Muscle of arm (tissue), 14 donors: ENCODE measurements at places on chromosomes 6 and 20. TPM values are rescaled to one million over a fixed set of nuclear protein-coding genes. Genes with fewer than 3 reads are reported as not detected.

The EYA4 gene
- polyA plus RNA-seq = 11.9 TPM

The EDEM2 gene
- 9.5 TPM for polyA plus RNA-seq

The COX4I2 gene
- 7.0 TPM for polyA plus RNA-seq

The PTK6 gene
- polyA plus RNA-seq = 0.30 TPM

The COMMD7 gene
- polyA plus RNA-seq = 40.8 TPM

The IMPG1 gene
- polyA plus RNA-seq = 0.60 TPM

DNA sequence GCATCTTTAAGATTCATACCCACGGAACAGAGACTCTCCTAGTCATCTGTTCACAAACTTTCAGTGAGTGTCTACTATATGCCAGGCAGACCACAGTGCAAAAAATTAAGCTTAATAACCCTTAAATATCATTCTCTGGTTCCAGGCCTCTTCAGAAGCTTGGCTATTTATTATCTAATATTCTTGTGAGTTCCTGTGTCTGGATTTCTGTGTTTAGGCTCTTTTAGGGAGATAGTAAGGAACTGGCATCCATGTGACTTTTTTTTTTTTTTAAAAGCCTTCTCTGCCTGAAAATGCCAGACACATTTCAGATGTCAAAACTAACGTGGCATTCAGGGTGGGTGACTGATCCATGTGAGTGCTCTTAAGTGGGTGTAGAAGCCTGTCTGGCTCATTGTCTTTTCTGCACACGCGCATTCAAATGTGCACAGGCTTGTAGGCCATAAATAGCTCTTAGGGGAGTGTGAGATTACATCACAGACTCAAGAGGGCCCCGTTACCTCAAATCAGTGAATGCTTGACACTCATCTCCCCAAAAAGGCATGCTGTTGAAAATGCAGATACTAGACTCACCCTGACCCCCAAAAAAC is 141.9 kb downstream of the GMPR start:
- DNase-seq = no peak

DNA sequence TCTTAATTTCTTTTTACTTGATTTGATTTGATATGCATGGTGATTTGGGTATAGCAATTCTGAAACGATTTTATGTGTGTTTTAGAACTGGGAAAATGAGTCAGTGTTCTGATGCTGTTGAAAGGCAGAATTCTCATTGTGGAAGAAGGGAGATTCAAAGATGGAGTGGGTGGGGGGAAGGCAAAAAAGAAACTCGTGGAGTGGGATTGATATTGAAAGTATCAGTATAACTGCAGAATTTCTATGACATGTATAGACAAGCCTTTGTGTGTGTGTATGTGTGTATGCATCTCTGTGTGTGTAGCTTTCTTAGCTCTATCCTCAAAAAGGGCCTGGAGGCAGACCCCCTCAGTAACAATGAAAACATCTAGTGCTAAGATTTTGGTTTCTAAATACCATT is 184.3 kb upstream of the OLIG3 start:
- DNase-seq = no peak

- DNase-seq = no peak
These were observed 100.7 kb downstream of the TAF4 start for GRCh38 chr20:61964675-61965605.

GRCh38 chr20:56442389-56443365 is 25.8 kb upstream of the RTF2 start:
- no peak for DNase-seq

DNA sequence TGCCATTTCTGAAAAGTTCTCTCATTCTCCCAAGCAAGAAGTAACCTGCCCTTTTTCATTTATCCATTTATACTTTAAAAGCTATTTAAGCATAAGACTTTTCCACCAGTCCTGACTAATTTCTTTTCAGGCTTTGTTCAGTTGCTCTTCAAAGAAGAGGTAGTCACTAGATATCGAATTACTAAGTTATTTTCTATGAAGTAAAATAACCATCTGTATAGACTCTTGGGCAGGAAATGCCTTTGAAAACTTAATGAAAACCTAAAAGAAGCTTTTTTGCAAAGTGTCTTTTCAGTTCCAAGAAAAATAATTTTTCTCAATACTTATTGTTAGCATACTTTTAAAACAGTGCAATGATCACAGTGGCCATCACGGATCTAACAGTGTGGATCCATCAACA is 31.3 kb upstream of the LAMP5 start:
- no peak for DNase-seq

GRCh38 chr6:40626886-40627285 is 39.7 kb upstream of the LRFN2 start:
- DNase-seq = no peak

GRCh38 chr6:26158581-26159356 is 71.5 kb downstream of the HFE start:
- peak; percentile 82 for DNase-seq

DNA sequence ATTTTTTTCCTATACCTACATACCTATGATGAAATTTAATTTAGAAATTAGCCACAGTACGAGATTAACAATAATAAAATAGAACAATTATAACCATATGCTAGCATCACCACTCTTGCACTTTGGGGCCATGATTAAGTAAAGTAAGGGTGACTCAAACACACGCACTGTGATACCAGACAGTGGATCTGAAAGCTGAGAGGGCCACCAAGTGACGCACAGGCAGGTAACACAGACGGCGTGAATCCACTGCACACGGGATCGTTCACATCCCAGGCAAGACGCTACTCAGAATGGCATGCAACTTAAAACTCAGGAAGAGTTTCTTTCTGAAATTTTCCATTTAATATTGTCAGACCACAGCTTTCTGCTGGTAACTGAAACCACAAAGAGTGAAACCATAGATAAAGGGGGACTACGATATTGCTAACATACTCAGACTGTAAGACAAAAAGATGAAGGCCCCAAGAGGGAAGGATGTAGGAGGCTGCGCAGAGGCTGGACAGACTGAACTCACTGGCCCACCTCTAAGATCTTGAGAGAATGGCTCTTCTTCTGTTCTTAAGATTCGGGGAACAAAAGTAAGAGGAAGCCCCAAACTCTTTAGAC is 17.9 kb downstream of the RRBP1 start:
- DNase-seq = no peak

DNA sequence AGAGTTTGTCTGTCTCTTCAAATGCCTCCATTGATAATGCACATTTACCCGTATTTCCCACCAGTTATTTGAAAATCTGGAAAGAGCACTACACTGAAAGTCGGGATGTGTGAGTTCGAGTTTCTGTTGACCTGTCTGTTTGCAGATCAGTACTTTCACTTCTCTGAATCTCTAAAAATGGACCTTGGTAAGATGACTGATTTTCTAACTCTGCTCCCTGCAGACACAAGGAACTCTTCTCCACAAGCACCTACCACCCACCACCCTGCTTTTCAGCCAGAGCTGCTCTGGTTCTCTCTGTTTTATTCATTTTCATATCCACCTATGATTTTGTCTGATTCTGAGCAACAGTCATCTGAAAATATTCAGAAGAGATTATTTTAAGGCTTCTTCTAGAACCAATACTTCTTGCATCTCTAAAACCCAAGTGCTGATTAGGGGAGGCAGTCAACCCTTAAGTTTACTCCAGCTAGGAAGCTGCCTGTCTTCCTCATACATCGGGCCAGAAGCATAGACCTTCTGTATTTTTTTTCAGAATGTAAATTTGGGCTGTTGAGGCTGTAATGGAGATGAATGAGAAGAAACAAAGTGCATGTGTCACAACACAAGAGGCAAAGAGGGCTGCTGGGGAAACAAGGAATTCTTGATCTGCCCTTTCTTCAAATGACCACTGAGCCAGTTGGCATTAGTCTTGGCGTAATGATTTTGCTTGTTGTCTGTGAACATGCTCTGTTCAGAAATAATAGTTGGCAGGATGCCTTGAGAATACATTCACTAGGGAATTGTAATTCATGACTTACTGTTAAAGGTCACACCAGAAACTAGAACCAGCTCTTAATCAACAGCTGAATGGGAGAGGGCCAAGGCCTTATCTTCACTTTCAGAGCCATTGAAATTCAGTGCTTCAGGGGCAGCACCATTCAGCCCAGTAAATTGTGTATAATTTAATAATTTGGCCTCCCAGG is 85.4 kb upstream of the MYLIP start:
- no peak for DNase-seq

DNA sequence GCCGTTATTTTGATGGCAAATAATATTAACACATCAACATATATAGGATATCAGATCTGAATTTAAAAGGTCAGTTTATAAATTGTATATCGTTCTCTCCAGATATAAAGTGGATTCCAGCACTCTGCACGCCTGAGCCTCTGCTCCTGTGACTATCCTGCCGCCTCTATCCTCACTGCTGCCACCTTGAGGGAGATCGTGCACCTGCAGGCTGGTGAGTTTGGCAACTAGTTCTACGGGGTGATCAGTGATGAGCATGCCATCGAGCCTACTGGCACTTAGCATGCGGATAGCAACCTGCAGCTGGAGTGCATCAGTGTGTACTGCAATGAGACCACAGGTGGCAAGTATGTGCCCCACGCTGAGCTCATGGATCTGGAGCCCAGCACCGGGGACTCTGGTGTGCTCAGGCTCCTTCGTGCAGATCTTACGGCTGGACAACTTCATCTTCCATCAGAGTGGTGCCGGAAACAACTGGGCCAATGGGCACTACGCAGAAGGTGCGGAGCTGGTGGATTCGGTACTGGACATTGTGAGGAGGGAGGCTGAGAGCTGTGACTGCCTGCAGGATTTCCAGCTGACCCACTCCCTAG is 84.9 kb downstream of the FBXO5 start:
- DNase-seq = peak; percentile 4

DNA sequence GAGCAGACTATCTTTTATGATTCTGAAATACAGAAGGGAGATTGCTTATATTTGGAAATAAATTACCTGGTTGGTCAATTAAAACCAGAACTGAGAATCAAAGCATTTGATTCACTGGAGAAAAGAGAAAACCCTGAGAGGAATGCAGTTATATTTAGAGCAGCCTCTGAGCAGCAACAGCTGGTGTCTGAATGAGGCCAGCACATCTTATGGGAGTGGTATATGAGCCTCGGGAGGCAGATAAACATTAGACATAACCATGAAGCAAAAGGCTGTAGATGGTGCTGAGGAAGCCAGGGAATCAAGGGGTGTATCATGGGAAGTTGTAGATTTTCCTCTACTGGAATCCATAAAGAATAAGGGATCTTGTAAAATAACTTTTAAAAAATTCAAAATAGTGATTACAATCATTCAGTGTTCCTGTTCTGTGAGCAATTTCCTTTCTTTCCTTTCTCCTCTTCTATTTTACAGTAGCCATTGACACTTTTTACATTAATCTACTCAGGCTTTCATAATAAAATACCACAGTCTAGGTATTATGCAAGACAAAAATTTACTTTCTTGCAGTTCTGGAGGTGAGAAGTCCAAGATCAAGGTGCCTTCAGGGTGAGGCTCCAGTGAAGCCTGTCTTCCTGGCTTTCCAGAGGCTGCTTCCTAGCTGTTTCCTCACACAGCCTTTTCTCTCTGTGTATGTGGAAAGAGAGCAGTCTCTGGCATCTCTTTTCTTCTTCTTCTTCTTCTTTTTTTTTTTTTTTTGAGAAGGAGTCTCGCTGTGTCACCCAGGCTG is 32.8 kb upstream of the ENPP5 start:
- DNase-seq = peak; percentile 4

- no peak for DNase-seq
These were observed 86.8 kb downstream of the PLG start for GRCh38 chr6:160788806-160789205.

DNA sequence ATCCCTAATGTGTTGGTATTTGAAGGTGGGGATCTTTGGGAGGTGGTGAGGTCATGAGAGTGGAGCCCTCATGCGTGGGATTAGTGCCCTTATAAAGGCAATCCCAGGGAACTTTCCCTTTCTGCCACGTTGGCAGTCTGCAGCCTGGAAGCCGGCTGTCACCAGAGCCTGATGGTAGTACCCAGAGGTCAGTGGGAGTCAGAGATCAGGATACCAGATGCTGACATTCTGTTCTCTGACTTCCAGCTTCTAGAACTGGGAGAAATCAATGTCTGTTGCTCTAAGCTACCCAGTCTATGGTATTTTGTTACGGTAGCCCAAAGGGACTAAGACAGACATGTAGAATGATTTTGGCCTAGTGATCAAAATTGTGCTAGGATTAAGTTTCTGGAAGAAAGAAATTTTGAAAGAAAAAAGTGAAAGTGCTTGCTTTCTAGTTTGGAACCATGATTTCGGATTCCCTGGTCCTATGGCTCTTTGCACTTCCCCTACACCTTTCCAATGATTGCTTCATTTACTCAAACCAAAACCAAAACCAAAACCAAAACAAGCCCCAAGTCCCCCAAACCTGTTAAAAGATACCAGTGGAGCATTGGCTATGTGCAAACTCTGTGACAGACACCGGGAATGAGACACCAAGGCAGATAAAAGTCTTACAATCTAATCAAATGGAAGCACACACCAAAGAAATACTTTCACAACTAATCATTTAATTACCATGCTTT is 173.7 kb upstream of the ZNF217 start:
- DNase-seq = no peak

DNA sequence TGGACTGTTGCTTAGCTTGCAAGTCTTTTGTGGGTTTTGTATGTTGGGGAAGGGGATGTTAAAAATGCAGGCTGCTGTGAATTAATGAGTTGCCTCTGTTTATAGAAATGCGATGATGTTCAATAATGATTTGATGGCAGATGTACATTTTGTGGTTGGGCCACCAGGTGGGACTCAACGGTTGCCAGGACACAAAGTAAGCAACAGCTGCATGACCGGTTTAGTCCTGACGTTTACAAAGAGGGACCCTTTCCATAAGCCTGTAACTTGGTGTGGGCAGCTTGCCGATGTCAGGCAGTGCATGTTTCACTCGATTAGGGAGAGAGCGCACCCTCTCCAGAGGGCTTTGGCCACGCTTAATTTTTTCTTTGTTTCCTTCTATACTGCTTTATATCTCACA is 1.3 kb downstream of the BTBD3 start:
- peak; percentile 81 for DNase-seq

- no peak for DNase-seq
These were observed 48.2 kb upstream of the BEND6 start for GRCh38 chr6:56906752-56907151.

DNA sequence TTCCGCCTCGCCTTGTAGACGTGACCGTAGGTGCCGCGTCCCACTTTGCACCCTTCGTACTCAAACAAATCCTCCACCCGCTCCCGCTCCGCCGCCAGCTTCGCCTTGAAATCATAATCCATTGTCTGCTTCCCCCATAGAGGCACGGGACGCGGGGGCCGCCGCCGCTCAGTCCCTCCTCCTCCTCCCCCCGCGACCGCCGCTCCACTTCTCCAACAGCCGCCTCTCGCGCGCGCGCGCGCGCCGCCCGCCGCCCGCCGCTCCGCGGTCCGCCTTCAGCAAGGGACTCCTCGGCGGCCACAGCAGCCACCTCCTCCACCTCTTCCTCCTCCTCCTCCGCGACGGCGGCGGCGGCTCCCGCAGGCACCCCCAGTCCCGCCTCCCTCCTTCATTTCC is 256 bp downstream of the CDK19 start:
- peak; percentile 67 for DNase-seq

- no peak for DNase-seq
These were observed 37.4 kb upstream of the FAM83C start for GRCh38 chr20:35329435-35330139.

DNA sequence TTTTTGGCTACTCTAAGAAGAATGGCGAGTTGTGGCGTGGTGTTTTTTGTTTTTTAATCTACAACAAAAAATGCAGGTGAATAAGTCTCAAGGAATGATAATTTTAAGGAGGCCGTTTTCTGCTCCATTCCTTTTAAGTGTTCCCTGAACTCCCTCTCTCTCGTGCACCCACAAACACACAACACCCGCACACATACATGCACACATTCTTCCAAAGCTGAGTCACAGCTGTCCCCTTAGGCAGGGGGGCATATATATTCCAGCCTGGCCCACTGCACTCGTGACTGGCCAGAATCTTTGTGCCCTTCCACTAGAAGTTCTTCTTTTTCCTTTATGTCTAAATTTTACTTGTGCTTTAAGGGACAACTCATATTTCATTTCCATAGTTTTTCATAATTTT is 405.7 kb downstream of the LMBRD1 start:
- no peak for DNase-seq

- DNase-seq = no peak
These were observed 27.0 kb upstream of the CALHM6 start for GRCh38 chr6:116434056-116434725.
